ENCODE measurements at places on chromosomes 2 and 18. TPM values are rescaled to one million over a fixed set of nuclear protein-coding genes. Genes with fewer than 3 reads are reported as not detected.
A peak's percentile ranks its signal among the peaks of the same experiment; 100 is the strongest.

GRCh38 chr2:241951316-241951700 is 81.8 kb downstream of the RTP5 start:
- H3K27me3 ChIP-seq, result no peaks in the 10 kb centered on the region
- H3K4me1 ChIP-seq, result peaks cover 7% of the 10 kb centered on the region
- DNase-seq, result no peak

DNA sequence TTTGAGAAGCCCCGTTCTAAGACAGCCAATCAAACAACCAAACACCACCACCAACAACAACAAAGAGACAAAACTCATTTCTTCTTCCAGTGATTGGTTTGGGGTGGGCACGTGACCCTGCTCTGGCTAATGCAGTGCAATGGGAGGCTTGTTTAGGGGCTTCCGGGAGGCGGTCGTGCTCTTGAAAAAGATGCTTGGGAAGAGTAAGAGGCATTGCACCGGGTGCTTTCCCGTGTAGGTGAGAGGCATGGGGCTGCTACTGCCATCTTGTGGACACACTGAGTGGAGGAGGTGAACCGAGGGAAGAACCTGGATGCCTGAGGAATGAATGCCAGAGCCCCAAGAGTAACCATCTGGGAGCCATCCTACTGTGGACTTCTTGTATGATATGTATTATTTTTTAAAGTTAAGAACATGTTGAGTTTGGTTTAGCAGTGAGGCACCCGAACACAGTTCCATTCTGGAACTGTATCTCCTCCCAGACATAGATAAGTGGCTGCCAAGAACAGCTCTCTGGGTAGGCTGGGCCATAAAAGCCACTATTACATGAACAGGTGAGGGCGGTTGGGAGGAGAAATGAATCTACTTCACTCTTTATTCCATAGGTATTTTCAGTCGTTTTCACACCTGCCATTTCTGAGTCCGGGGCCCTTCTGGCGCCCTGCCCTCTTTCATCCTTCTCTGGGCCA is 19.1 kb upstream of the ARHGAP25 start:
- H3K27me3 ChIP-seq, result no peaks in the 10 kb centered on the region
- H3K27ac ChIP-seq, result peak overlapping the region; percentile 83
- H3K4me1 ChIP-seq, result peaks cover 73% of the 10 kb centered on the region
- H3K4me3 ChIP-seq, result no peak overlapping the region
- DNase-seq, result peak; percentile 72

- H3K4me1 ChIP-seq, result peaks cover under 1% of the 10 kb centered on the region
- no peak overlapping the region for H3K27ac ChIP-seq
- H3K36me3 ChIP-seq, result peaks cover 24% of the 10 kb centered on the region
Observed at GRCh38 chr2:71422786-71423185, 30.6 kb upstream of the DYSF start.

DNA sequence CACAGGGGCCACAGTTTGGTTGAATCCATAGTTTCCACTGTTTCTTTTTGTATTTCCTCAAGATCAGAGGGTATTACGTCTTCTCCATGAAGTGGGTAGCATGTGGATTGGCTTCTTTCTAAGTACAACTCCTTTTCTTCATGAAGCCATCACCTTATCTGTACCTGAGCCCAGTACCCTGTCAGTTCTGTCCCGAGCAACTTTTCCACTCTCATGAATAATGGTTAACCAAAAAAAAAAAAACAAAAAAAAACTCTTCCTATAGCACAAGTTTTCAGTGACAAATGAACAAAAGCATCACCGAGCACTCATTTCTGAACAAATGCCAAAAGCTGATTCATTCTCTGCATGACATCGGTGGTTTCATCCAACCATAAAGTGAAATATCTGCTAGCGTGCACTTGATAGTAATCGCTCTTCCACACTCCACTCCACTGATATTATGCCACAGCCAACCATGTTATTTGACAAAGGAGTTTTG is 53.0 kb upstream of the CCDC150 start:
- no peaks in the 10 kb centered on the region for H3K4me1 ChIP-seq
- DNase-seq, result no peak

DNA sequence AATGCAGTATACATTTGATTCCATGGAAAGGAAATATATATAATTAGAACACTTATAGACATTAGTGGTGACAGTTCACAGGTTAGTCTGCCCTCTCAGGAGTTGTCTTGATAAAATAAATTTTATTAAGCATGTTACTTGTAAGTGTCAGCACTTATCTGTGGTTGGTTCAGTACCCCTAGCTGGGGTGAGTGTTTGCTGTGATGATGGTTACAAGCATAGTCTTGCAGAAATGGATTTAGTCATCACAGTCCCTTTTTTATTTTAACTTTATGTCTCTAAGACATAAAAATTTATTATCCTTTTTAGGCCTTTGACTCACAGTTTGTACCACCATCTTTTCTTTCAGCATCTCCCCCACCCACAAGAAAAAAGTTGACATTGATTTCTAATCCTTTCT is 52.1 kb downstream of the NCK2 start:
- no peaks in the 10 kb centered on the region for H3K27me3 ChIP-seq
- H3K36me3 ChIP-seq, result peaks cover 15% of the 10 kb centered on the region
- no peak for DNase-seq
- H3K4me1 ChIP-seq, result peaks cover 93% of the 10 kb centered on the region
- H3K27ac ChIP-seq, result peak overlapping the region; percentile 92
- H3K4me3 ChIP-seq, result peak overlapping the region; percentile 32

The HOXD13 gene
- total RNA-seq, result not detected

The IL1RL1 gene
- 0.43 TPM for total RNA-seq

GRCh38 chr2:133504566-133505505 is 63.4 kb downstream of the NCKAP5 start:
- no peaks in the 10 kb centered on the region for H3K36me3 ChIP-seq
- no peaks in the 10 kb centered on the region for H3K27me3 ChIP-seq
- no peak for DNase-seq

DNA sequence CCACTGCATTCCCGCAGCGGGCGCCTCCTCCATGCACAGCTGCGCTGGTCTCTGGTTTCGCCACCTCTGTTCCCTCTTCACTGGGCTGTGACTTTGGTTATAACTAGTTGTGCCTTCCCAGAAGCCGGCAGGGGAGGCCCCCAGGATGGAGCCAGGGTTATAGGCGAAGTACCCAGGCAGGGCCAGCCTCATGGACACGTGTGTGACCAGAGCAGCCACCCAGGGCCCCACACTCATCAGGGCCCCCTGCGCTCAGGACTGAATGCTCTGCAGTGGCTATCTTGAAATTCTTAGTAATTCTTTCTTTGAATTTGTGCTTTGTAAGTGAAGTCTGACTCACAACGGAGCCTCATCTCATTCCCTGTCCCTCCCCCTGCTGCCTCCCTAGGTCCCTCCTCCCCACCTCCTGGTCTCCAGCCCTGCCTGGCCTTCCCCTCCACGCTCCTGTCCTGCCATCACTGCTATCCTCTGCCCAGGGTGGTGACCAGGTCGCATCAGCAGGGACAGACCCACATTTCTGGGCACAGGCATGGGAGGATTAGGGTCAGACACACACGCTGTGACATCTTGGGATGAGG is 38.1 kb upstream of the LBH start:
- H3K4me1 ChIP-seq, result peaks cover 10% of the 10 kb centered on the region
- no peak for DNase-seq
- H3K36me3 ChIP-seq, result no peaks in the 10 kb centered on the region
- H3K27ac ChIP-seq, result no peak overlapping the region
- no peak overlapping the region for H3K4me3 ChIP-seq
- H3K27me3 ChIP-seq, result no peaks in the 10 kb centered on the region

The NOSTRIN gene
- total RNA-seq, result not detected

GRCh38 chr2:31217465-31218200 is at the start of gene CAPN14:
TSS of gene CAPN14 (minus strand) at chr2:31217515. CDS start at chr2:31205447, 12,068 bp downstream.
- H3K4me1 ChIP-seq, result peaks cover 17% of the 10 kb centered on the region
- no peak within 1 kb of the TSS for H3K27ac ChIP-seq
- H3K4me3 ChIP-seq, result no peak within 1 kb of the TSS
- H3K36me3 ChIP-seq, result no peaks in the 10 kb centered on the region

DNA sequence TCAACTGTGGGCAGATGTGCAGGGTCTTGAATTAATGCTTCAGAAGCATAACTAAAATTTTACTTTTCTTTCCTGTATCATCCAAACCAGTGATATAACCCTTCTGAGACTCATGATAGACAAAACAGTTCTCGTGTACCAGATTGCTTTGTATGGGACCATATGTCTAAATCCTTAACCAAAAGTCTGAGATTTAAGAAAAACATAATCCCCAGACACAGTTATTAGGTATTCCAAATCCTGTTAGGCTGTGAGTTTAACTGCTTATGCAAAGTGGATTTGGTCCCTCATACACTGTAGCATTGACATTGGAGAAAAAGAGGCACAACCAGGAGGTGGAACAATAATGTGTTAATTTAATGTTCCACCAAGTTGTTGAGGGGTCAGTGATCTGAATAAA is 235.0 kb downstream of the PMAIP1 start:
- H3K36me3 ChIP-seq, result no peaks in the 10 kb centered on the region
- no peak overlapping the region for H3K27ac ChIP-seq
- DNase-seq, result no peak
- H3K27me3 ChIP-seq, result peaks cover 2% of the 10 kb centered on the region
- H3K4me3 ChIP-seq, result no peak overlapping the region

GRCh38 chr2:202680512-202680911 is 45.7 kb downstream of the FAM117B start:
- no peak for DNase-seq
- H3K27ac ChIP-seq, result no peak overlapping the region
- H3K4me1 ChIP-seq, result peaks cover 35% of the 10 kb centered on the region
- H3K27me3 ChIP-seq, result no peaks in the 10 kb centered on the region
- H3K4me3 ChIP-seq, result no peak overlapping the region
